Posterior vena cava (tissue), 2 donors: ENCODE measurements at places on chromosomes 5 and 9. TPM values are rescaled to one million over a fixed set of nuclear protein-coding genes. Genes with fewer than 3 reads are reported as not detected.

ANKDD1B gene
- total RNA-seq, result 0.93 TPM

FCN1 gene
- total RNA-seq, result 7.1 TPM

MSH3 gene
- 12.3 TPM for total RNA-seq

BAAT gene
- not detected for total RNA-seq

KCNV2 gene
- total RNA-seq, result not detected

GADD45G gene
- total RNA-seq, result 20.7 TPM

C5orf46 gene
- total RNA-seq, result 1.9 TPM

RNF224 gene
- not detected for total RNA-seq

SLC12A7 gene
- 34.6 TPM for total RNA-seq

GABBR2 gene
- not detected for total RNA-seq

CCNJL gene
- 1.2 TPM for total RNA-seq

SPINK4 gene
- not detected for total RNA-seq

SAXO1 gene
- total RNA-seq, result 0.05 TPM

CANX gene
- total RNA-seq, result 525 TPM

SMIM33 gene
- not detected for total RNA-seq

FBP1 gene
- total RNA-seq, result 4.2 TPM

RGP1 gene
- total RNA-seq, result 29.5 TPM
